ENCODE measurements at places on chromosomes 11 and 22.

- peak; percentile 94 for DNase-seq
Observed at GRCh38 chr11:14892036-14892556, at the start of gene CYP2R1. Gene CYP2R1 (minus strand): TSS chr11:14892231. CDS start chr11:14892205, 26 bp downstream.

DNA sequence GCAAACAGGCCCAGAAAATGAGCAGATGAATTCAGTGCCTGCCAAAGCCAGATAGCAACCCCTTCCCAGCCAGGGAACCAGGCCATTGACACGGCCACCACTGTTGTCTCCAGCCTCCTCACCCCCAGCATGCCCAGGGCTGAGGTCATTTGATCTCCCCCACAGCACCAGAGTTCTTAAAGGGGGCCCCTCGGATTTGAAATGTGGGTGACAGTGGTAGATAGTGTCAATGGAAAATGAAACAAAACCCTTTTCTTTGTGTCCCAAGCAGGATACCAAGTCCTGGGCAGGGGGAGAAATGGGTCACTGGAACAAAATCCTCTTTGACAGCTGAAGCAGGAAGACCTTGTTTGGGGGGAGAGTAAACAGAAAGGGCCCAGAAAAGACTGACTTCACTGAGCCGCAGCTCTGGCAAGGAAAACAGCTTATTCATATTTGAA is 14.3 kb upstream of the ACCSL start:
- DNase-seq: no peak

GRCh38 chr22:28111501-28112189 is 192.6 kb upstream of the PITPNB start:
- DNase-seq: no peak

DNA sequence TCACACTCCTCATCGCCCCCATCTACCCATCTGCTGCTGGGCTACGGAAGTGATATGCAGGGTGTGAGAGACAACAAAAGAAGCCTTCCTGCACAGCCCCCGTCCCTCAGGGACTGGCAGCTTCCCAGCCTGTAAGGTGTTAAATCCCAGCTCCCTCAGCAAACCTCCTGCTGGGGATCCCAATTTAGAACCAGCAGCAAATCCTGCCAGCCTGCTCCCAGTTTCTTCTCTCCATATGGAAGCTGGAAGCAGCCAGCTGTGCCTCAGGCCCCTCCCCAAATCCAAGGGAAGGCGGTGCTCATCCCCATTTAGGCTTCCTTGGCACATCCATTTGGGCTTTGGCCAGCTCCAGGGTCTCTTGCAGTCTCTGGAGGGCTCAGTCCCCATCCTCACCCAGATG is 47.5 kb downstream of the PAMR1 start:
- no peak for DNase-seq

GRCh38 chr11:77191429-77191822 is 63.4 kb downstream of the MYO7A start:
- no peak for DNase-seq

GRCh38 chr11:68535098-68535497 is 74.5 kb downstream of the PPP6R3 start:
- no peak for DNase-seq

DNA sequence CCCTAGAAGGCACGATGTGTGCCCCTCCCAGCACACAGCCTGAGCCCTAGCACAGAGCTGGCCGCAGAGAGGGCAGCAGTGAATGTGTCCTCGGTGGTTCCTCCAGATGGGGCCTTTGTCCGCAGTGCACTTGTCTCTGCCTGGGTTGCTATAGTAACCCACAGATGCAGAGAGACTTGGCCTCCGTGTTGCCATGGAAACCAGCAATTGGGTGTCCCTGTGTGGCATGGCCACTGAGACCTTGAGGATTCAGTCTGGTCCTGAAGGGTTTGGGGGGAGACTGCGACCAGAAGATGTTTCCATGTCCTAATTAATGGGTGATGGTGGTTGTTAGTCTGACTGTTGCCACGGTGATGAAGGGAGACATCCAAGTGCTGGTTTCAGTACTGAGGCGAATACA is 42.6 kb upstream of the TUB start:
- no peak for DNase-seq

DNA sequence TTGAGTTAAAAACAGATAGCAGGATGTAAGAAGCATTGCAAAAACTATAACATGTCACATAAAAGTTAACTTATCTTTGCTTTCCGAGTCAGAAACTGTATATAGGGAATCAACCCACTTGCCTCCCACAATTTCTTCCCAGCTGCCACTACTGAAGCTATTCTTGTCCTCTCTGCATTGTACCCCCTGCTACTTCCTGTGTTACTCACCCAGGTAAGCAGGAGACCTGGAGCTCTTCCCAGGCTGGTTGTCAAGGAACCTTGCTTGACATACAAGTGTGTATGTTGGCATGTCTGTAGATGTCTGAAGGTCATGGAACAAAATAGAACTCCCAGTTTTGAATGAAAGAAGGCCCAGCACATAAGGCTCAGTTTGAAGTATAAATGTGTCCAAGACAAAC is 74.3 kb upstream of the LRRC4C start:
- DNase-seq: no peak

GRCh38 chr11:107791343-107792048 is 67.1 kb downstream of the SLC35F2 start:
- DNase-seq: no peak

DNA sequence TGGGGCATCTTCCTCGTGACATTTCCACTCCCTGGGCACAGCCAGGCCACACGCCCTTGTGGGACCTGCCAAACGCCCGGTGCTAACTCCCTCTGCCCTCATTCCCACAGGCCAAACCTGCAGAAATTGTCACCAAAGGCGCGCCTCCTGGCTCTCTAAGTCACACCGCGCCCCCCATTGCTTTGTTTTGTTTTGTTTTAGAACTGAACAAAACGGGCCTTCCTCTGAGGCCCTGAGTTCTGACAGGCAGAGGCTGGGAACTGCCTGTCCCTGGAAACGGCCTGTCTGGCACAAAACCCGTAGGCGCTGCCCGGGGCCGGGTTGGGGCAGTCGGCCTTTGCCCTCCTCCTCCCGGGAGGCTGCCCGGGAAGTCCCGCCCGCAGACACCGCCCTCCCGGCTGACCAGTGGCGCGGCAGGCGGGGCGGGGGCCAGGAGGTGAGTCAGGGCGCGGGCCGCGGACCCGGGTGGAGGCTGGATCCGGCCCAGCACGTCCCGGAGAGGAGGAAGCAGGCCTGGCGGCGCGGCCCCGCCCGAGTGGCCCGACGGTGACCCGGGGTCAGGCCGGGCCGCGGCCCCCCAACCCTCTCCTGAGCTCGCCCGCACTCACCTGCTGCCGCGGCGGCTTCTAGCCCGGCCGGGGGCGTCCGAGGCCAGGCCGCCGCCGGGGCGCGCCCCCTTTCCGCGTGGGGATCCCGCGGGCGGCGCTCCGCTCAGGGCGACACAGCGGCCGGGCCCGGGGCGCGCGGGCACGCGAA is 465 bp downstream of the SUN2 start:
- no peak for DNase-seq

DNA sequence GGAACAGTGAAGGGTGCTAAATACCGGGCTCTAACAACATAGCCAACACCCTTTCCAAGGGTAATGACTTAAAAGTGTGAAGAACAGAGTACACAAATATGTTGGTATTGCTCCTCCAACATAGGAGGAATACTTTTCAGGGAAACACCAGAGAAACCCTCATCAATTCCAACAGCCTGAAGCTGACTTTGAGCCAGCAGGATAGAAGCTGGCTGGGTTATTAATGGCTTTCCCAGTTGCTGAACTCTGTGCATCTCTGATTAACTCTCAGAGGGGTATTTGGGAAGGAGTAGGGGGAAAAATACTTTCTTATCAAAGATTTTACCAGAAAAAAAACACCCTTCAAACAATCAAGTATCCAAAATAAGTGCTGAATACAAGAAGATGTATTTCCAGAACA is 95.6 kb downstream of the AMBRA1 start:
- no peak for DNase-seq

- no peak for DNase-seq
Observed at GRCh38 chr11:3158131-3158591, 6.9 kb downstream of the OSBPL5 start.

DNA sequence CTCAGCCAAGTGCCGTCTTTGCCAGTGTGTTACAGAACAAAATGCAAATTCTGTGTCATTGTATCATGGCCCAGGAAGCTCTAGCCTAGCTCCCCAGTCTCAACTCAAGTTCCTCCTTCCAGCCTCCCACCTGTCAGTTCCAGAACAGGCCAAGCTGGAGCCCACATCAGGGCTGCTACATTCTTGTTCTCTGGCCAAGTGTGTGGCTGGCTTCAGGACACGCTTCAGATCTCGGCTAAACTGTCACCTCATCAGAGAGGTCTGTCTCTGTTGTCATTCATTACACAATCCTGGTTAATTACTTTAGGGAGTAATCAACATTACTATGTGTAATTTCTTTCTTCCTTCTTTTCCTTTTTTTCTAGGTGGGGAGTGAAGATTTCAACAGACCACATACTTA is 347.0 kb upstream of the SYN3 start:
- no peak for DNase-seq

- DNase-seq: no peak
Observed at GRCh38 chr11:538431-539051, 1.2 kb downstream of the LRRC56 start.

DNA sequence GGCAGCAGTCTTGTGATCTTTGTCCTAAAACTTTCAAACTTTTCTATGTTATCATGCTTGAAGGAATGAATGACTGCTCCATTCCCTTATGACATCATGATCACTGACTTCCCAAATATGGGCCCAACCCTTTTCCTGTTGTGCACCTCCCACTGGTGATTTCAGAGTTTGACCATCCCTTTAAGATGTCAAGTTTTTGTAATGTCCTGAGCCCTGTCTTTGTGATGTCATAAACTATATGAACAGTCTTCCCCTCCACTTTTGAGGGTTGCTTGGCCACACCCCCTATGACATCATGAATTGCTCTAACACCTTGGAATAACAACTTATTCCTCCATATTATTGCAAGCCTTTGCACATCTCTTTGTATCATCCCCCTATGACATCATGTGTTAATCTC is 16.5 kb upstream of the NUCB2 start:
- DNase-seq: no peak

GRCh38 chr11:2838091-2838490 is 47.5 kb downstream of the CDKN1C start:
- no peak for DNase-seq

GRCh38 chr11:82989628-82990404 is 81.9 kb downstream of the RAB30 start:
- no peak for DNase-seq

DNA sequence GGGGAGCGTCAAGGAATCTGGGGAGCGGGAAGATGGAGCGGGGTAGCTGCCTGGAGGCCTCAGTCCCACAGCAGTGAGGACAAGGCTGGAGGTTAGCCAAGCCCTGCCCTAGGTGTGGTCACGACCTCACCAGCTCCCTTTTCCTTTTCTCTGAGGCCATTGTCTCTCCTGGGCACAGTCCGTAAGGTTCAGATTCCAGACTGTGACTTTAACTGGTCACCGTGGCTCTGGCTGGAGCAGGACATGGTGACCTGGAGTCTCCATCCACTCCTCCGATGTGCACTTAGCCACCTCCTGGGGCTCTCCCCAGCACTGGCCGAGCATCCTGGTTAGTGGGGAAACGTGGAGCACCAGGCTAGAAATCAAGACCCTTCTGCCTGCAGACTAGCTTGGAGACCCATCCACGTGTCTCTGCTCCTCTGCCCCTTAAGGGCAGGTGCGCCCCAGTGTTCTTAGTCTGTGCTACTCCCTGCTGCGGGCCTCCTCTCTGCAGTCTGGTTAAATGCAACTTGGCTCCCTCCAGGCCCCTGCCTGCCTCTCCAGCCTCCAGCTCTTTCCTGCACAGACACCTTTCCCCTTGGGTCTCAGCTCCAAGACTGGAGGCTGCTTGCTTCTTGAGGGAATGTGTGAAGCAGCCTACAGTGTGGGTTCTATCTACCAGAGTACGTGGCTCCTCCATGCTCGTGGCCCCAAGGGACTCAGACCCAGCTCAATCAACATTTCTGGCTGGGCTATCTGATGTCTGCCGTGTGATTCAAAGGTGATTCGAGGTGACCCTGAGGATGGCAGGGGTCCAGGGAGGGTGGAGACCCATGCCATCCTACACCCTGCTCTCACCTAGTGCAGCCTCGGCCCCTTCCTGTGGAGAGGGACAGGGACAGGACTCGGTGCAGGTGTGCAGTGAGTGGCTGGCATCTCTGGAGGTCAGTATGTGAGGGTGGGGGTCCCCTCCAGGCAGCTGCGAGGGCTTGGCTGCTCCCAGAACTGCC is 5.2 kb downstream of the SLC25A1 start:
- DNase-seq: no peak

GRCh38 chr22:22010358-22010757 is 27.8 kb upstream of the TOP3B start:
- DNase-seq: no peak

DNA sequence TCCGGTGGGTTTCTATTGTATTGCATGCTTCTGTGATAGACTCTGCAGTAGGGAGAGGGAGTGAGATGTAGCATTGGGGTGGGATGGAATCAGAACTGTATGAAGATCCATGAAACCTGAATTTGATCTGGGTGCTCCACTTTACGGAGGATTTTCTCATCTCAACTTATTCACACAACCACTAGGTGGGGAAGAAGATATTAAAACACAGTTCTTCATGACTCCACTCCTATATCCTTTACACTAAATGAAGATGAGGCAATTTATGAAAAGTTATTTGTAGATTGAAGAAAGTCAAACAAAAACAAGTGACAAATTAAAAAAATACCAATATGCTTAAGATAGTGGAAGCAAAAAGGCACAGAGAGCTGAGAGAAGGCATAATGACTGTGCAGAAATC is 92.6 kb upstream of the PDGFD start:
- no peak for DNase-seq

GRCh38 chr11:72864702-72865655 is 50.8 kb downstream of the ATG16L2 start:
- no peak for DNase-seq

- DNase-seq: no peak
Observed at GRCh38 chr11:88597387-88597786, 259.9 kb upstream of the CTSC start.

GRCh38 chr22:37182949-37183245 is 5.2 kb downstream of the C1QTNF6 start:
- DNase-seq: no peak

- DNase-seq: no peak
Observed at GRCh38 chr11:1755692-1756561, 5.5 kb upstream of the IFITM10 start.

GRCh38 chr11:130217133-130218031 is 57.8 kb downstream of the ST14 start:
- DNase-seq: no peak

Data from NCI-H2107 (cell line).